ENCODE measurements at places on chromosomes 4 and X.

DNA sequence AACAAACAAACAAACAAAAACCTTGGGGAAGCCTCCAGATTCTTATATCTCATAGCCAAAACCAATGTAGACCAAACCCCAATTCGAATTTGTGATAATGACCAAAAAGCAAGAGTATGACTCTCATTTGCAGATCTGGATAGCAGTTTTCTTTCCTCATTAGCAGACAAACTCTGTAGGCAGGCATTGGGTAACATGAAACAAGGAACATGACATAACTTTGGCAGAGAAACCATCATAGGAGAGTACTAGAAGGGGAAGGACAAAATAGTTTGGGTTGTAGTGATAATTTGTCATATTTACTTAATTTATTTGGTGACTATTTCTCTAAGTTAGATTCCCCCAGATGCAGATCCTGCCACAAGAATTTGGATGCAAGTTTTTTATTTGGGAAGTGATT is 187.8 kb downstream of the MID1IP1 start:
- no peak for DNase-seq

- DNase-seq, result no peak
Observed at GRCh38 chrX:64338296-64338695, 57.0 kb downstream of the MTMR8 start.

GRCh38 chrX:50691820-50692219 is 122.2 kb downstream of the SHROOM4 start:
- DNase-seq, result peak; percentile 16

DNA sequence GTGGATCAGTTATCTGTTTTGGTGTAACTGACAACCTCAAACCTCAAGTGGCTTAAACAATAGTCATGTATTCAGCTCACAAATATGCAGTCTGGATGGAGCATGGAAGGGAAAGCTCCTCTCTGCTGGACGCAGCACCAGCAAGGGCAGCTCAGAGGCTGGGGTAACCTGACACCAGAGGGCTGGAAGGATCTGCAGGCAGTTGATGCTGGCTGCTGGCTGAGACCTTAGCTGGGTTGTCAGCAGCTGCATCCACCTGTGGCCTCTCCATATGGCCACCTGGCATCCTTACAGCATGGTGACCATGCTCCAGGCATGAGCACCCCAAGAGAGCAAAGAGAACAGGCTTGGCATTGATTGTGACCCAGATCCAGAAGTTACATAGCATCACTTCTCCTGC is 46.7 kb downstream of the ENPP6 start:
- no peak for DNase-seq

GRCh38 chrX:13430136-13430827 is 110.4 kb upstream of the ATXN3L start:
- DNase-seq, result no peak

DNA sequence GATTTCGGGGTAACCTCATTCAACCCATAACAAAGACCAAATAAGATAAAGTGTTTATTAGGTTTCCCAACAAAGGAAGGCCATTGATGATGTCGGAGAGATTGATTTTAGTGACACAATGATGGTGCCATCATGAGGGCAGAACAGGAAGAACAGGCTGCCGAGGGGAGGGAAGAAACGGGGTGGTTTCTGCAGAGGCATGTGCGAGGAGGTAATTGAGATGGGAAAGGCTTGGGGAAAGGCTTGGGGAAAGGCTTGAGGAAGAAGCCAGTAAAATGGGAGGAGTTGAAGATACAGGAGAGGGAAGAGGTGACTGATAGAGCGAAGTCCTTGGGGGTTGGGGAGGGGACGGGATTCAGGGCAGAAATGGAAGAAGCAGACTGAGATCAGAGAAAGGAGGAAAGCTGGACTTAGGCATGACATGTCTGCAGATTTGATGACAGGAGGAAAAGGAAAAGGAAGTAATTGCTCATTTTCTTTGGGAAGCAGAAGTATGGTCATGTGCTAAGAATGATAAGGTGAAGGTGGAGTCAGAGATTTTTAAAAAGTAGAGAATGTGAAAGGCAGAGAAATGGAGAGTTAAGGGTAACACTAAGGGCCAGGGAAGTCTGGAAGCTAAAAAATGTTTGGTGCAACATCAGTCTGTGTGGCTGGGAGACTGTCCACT is 6.0 kb downstream of the HPSE start:
- DNase-seq, result no peak

- no peak for DNase-seq
Observed at GRCh38 chrX:100975212-100975611, 5.7 kb downstream of the ARL13A start.

- DNase-seq, result no peak
Observed at GRCh38 chr4:85050736-85051135, 84.2 kb upstream of the WDFY3 start.

GRCh38 chr4:103634236-103634635 is 85.5 kb downstream of the TACR3 start:
- no peak for DNase-seq

DNA sequence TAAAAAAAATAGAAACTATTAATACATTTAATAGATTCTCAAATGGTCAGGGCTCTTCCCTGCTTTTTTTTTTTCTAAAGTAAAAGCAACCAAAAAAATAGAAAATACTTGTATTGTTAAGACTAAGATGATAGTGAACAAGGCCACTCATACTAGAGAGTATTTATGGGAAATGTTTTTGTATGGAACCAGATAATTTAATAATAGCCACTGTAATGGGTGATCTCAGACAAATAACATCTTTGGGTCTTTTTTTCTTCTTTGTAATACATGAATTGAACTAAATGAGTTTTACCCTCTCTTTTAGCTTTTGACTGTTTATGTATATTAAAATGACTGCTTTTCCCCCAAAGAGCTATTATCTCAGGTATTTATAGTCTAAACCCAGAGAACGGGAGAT is 92.1 kb upstream of the ELOVL6 start:
- DNase-seq, result no peak

DNA sequence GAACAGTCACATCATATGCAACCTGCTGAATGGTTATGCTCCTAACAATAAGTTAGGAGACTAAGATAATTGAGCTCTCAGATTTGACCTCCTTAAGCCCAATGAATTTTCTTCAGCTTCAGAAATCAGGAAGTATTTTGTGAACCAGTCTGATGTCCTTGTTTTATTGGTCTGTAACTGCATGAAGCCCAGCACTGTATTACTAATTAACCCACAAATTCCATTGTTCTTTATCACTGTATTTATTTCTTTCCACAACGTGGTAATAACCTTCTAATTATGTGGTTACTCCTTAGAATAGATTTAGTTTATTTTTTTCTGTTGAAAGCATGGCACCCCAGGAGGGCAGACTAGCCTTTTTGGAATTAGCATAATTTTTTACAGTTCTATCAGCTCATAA is 3.9 kb upstream of the MFAP3L start:
- no peak for DNase-seq

GRCh38 chrX:133188631-133189030 is 29.5 kb downstream of the TFDP3 start:
- DNase-seq, result no peak

GRCh38 chr4:146155152-146155724 is 20.3 kb upstream of the LSM6 start:
- no peak for DNase-seq

- DNase-seq, result peak; percentile 60
Observed at GRCh38 chr4:118942465-118942864, 53.8 kb downstream of the SYNPO2 start.

DNA sequence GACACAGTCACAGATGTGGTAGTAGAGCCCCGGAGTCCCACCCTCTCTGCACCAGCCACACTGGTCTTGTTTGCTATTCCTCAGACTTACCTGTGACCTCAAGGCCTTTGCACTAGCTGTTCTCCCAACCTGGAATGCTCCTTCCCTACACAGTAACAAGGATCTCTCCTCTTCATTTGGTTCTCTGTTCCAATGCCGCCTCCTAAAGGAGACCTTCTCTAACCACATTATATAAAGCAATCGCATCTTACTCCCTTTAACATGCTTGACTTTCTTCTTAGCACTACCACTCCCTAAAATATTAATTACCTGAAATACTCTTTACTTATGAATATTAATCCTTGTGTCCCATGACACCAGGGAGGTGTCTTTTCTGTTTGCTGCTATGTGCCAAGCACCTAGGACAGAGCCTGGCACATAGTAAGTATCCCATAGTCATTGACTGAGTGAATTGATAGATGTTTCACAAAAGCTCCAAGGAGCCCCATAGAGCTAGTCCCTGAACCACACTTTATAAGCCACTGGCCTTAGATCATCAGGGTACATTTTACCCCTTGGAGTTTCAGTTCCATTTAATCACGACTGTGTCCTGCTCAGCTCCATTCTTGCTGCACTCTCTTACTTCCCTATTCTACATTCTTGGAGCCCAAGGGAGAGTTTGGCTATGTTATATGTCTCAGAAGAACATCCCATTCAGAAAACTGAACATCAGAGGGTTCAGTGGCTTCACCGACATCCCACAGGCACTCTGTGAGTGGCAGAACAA is 312.7 kb downstream of the RAB28 start:
- DNase-seq, result no peak

DNA sequence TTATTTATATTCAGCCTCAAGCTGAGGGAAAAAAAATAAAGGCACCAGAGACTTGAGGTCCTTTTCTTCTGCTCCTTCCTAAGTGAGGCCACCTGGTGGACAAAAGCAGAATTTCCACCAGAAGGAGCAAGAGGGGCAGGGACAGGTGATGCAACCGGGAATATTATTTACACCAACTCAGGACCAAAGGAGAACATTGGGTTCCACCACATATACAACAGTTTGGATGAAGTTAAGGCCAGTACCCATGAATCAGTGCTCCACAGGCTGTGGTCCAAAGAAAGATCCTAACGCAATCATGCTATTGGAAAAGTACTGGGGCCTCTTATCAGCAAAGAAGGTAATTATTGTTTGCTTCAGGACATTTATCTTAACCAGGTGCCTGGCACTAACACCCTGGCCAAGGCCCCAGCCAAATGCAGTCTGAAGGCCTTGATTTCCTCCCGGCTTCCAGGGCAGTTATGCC is 57.4 kb downstream of the TSC22D3 start:
- peak; percentile 37 for DNase-seq

DNA sequence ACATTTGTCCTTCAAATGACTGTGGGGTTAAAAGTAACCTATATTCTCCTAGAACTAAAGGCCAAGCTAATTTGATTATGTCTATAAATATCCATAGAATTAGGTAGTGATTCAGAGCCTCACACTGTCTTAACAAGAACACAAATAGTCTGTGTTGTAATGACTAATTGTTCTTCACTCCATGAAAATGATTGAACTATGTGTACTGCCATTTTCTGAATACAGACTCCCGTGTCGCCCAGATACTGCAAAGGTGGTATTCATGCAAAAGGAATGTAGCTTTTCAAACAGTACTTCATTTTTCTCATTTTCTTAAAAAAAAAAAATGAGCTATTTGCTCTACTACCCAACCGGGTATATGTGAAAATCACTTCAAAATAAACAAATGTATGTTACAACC is 11.3 kb upstream of the PHKA2 start:
- no peak for DNase-seq

DNA sequence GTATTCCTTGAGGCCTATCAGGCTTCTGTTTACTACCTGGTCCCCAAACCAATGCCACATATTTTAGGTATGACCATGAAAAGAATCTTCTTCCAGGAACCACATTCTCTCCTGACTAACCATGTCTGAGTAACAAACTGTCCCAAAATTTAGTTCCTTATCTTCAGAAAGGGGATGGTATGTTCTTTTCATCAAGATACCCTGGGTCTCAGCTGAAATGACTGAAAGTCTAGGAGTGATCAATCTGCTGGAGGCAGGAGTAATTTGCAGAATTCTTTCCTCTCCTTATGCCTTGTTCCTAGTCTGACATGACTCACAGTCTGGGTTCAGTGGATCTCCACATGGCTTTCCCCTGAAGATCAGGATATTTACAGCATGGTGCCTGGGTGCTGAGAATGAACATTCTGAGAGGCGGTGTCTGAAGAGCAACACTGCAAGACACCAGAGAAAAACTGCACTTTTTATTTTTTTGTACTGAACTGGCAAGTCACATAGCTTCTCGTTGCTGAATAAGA is 665.5 kb downstream of the TLL1 start:
- no peak for DNase-seq

DNA sequence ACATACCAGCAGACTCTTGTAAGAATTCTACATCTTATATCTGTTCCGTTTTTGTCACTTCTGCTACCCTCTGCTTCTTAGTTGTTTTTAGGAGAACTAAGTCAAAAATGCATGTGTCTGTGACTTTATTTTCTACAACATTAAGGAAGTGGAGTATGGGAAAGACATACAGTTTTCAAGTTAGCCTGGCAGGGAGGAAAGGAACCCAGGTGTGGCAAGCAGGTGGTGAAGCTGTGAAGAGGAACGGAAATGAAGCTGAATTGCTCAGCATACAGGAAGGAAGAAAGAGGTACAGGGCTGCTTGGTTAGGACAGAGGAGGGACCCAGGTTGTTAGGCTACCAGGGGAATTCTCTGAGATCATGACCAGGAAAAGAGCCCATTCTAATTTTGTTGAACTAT is 9.4 kb downstream of the GPRIN3 start:
- no peak for DNase-seq

All from NCI-H774 (cell line).